Right hindlimb (tissue), 1 donor: ENCODE measurements at places on chromosomes 6 and 20.

DNA sequence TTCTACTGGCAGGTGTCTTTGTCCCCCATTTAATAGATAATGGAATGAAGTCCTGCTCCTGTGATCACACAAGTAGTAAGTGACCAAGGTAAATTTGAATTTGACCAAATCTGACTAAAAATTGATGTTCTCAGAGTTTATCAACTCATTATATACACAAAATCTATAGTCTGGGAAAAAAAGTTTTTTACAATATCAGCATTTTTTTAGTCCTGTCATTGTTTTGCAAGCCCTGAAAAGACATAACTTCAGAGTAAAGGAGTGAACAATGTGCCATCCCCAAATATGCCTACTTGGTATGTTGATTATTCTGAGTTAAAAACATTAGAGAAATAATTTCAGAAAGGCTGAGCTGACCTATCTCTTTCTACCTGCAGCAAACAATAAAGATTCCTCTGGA is 114.2 kb downstream of the C6orf58 start:
- DNase-seq = no peak

- no peak for DNase-seq
These were observed 174.9 kb downstream of the SMOC2 start for GRCh38 chr6:168615837-168616236.

GRCh38 chr6:122747573-122747972 is 31.9 kb upstream of the FABP7 start:
- no peak for DNase-seq

GRCh38 chr20:38043512-38044300 is 10.2 kb downstream of the RPRD1B start:
- DNase-seq = no peak

DNA sequence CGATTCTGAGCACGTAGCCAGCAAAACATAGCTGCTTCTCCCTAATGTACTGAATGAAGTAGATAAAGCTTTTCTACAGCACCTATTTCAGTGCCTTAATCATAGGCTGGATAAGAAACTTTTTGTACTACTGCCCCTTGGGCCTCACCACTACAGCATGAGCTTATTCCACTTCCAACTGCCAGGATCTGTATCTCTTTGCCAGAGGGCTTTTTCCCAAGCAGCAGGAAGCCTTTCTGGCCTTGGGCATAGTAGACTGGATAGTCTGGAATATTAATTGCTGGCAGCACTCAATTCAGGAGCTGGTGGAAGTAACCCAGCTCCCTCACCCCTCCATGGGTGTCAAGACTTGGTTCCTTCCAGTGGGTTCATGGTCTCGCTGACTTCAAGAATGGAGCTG is 43.6 kb downstream of the ANKEF1 start:
- no peak for DNase-seq

DNA sequence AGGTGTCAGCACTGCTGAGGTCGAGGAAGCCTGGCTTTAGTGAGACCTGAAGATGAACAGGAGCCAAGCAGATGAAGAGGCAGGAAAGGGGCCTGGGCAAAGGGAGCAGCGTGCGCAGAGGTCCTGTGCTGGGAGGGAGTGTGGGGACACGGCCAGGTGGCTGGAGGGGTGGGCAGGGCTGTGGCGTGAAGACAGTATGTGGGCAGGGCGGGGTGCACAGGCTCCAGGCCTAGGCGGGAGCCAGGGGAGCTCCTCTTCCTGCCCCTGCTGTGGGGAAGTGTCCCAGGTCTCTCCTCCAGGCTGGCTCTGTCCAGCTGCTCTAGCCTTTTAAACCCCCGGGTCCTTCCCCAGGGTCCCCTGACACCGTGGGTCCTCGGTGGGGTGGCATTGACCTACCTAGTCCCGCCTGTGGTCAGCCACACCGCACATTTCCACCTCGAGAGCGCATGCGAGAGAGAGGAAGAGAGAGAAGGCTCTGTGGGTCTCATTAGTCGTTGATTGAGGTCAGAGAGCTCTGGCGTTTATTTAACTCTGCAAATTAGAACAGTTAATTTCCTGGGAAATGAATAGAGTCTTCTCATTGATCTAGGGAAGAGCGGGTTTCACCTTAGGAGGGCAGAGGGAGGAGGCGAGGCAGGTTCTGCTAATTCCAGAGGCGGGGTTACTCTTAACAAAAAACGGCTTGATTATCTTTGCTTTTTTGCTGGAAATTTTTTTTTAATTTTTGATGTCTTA is 68.8 kb downstream of the CDH4 start:
- DNase-seq = no peak

DNA sequence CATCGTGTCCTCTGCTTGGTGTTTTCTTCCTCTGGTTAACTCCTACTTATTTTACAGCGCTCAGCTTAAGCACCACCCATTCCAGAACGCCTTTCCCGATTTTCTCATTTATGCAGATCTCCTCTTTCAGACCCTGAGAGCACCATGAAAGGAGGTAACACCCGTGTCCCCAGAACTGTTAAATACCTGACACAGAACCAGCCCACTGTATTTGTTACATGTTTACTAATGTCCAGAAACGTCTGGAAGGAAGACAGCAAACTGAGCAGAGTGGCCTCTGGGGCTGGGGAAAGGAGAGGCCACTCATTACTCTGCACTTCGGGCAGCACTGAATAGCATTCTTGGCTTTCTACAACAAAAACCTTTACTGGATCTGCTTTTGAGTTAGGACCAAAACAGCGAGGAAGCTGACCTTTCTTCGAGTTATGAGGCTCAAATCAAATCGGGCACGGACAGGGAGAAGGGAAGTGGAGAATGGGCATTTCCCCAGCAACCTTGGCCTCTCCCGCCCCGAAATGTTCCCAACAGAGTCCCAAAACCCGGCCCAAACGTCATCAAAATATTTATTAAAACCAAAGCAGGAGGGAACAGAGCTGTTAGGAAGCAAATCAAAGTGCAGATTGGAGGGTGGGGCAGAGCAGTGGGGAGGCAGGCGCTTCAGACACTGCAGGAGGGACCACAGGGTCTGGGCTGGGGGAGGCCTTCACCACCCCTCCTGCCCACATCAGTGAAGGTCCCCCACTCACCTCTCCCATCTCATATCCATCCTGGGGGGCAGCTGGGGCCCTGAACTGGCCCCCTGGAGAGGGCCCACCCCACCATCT is 1.1 kb upstream of the NECAB3 start:
- DNase-seq = peak; percentile 18

- DNase-seq = no peak
These were observed 246.1 kb downstream of the TFAP2C start for GRCh38 chr20:56875052-56875659.

- peak; percentile 75 for DNase-seq
These were observed 58.5 kb upstream of the PRSS16 start for GRCh38 chr6:27188885-27189418.

DNA sequence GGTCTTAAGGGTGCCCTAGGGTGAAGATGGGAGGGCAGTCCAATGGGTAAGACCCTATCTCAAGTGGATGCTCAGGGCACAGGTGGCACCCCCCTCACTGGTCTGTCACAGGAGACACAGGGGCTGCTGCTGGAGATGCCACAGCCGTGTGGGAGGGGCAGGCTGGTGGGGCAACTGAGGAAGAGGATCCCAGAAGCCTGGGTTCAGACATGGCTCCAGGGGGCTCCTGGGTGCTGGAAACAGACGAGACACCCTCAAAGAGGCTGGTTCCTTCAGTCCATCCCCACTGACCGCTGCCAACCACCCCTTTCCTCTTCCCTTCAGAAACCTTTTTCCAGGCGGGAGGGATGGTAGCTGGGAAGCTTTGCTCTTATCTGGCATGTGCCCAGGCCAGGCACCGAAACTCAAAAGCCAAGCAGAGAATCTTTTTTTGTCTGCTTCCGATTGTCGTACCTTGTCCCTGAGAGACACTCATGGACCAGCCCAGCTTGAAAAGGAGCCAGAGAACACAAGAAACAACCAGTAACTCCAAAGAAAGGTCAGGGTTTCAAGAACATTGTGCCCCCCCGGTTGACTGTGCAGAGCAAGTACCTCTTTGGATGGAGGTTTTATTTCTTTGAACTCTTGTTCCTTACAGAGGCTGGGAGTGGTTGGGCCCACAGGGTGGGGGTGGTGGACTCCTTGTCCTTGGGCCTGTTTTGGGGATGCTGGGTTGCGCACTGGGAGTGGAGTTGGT is 28.5 kb upstream of the EMILIN3 start:
- no peak for DNase-seq

GRCh38 chr6:4434655-4435054 is 299.3 kb upstream of the ECI2 start:
- no peak for DNase-seq

DNA sequence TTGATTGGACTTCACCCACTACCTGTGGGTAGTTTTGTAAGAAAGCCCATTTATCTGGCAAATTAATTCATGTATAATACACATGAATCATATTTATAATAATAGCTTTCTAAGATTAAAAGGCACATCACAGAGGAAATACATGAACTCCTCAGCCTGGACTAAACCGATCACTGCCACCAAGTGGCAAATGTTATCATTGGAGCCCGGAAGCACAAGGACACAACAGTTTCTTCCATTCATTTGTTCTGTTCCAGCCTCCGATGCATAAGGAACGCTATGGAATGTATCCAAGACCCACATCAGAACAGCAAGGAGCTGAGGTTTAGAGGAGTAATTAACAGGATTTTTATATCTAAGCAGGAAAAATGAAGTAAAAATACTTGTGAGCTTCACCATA is 13.9 kb upstream of the IPCEF1 start:
- DNase-seq = peak; percentile 45
